Stimulated activated CD4-positive, alpha-beta T cell treated with anti-CD3 and anti-CD28 coated beads, Interleukin-1b, Interleukin-23, amount 100 ng/mL, for 48 hours (primary cell): ENCODE measurements at places on chromosomes 12 and 14.

DNA sequence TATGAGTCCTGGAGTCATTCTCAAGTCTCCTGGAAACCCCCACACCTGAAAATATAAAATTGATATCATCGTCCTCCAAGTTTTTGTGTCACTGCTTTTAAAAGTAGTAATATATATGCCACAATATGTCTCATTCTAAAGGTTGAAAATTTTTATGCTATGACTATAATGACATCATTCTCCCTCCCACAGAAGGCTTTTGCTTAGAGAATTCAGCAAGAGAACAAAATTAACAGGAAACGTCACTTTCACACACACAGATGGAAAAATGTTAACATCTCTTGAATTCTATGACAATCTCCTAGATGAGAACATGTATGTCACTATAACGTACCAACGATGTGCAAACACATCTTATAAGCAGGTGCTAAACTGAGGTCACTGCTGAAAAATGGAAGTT, 498.3 kb downstream of the FOXG1 start:
- no peak for DNase-seq

- DNase-seq: no peak
Observed at GRCh38 chr14:88194531-88194930, 128.5 kb downstream of the KCNK10 start.

DNA sequence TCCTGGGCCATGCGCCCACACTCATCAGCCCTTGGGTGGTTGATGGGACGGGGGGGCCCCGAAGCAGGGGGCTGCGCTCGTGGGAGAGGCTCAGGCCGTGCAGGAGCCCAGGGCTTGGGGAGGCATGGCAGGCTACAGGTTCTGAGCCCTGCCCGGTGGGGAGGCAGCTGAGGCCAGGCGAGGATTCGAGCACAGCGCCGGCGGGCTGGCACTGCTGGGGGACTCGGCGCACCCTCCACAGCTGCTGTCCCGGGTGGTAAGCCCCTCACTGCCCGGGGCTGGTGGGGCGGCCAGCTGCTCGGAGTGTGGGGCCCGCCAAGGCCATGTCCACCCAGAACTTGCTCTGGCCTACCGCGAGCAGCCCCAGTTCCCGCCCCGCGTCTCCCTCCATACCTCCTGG, 295.8 kb upstream of the SEL1L start:
- no peak for DNase-seq

GRCh38 chr12:6960593-6961277, 9.6 kb downstream of the PTPN6 start:
- DNase-seq: no peak

DNA sequence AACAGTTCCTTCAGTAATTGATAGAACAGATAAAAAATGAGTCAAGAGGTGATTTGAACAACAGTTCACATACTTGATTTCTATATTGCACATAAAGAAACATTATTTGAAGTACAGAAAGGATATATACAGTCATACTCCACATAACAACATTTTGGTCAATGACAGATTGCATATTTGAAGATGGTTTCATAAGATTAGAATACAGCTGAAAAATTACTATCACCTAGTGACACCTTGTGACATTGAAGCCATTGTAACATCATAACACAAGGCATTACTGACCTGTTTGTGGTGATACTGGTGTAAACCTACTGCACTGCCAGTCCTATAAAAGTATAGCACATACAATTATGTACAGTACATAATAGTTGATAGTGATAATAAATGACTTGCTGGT, 43.1 kb upstream of the ABCC9 start:
- DNase-seq: no peak

DNA sequence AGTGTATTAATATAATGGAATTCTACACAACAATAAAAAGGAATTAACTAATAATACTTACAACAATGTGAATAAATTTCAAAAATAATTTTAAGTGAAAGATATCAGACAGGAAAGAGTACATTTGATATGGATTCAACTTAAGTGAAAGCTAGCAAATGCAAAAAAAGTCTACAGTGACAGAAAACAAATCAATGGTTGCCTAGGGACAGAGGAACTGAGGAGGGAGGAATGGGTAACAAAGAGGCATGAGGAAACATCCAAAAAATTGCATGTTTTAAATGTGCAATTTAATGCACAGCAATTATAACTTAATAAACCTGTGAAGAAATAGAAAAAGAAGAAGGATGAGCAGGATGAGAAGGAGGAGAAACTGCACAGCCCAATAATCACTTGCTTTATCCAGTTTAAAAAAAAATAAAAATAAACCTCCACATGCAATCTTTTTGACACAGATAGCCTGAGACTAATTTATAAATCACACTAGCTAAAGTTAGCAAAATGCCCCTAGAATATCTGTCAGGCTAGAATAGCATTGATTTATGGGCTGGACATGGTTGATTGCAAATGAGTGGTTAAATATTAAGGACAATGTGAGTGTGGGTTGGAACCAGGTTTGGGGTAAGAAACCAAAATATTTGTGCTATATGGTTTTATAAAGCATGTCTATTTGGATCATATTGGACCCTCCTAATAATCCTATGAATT, 1089.1 kb downstream of the TRHDE start:
- DNase-seq: no peak

DNA sequence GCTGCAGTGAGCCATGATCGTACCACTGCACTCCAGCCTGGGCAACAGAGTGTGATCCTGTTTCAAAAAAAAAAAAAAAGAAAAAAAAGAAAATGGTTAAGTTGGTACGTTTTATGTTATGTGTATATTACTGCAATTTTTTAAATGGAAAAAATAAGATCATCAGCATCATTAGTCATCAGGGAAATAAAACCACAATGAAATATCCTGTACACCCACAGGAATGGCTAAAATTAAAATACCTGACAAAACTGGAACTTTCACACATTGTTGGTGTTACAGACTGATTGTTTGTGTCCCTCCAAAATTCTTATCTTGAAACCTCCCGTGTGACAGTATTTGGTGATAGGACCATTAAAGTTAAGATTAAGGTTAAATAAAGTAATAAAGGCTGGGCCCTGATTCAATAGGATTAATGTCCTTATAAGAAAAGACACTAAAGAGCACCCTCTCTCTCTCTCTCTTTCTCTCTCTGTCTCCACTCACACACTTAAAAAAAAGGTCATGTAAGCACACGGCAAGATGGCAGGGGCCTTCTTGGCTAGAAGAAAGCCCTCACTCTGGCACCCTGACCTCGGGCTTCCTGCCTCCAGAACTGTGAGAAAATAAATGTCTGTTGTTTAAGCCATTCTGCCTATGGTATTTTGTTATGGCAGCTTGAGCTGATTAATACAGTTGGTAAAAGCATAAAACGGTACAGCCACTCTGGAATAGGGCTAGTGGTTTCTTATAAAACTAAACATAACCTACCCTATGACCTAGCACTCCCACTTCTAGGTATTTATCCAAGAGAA, 48.3 kb upstream of the ZFP36L1 start:
- no peak for DNase-seq

GRCh38 chr12:108605000-108605689, 7.3 kb upstream of the TMEM119 start:
- DNase-seq: no peak

DNA sequence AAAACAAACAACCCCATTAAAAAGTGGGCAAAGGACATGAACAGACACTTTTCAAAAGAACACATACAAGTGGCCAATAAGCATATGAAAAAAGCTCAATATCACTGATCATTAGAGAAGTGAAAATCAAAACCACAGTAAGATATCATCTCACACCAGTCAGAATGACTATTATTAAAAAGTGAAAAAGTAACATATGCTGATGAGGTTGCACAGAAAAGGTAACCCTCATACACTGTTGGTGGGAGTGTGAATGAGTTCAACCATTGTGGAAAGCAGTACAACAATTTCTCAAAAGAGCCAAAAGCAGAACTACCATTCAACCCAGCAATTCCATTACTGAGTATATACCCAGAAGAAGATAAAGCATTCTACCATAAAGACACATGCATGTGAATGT, 18.2 kb downstream of the PDE6H start:
- no peak for DNase-seq

- no peak for DNase-seq
Observed at GRCh38 chr12:84136862-84137367, 775.7 kb downstream of the SLC6A15 start.

GRCh38 chr12:80154261-80154660, 54.9 kb downstream of the OTOGL start:
- no peak for DNase-seq

DNA sequence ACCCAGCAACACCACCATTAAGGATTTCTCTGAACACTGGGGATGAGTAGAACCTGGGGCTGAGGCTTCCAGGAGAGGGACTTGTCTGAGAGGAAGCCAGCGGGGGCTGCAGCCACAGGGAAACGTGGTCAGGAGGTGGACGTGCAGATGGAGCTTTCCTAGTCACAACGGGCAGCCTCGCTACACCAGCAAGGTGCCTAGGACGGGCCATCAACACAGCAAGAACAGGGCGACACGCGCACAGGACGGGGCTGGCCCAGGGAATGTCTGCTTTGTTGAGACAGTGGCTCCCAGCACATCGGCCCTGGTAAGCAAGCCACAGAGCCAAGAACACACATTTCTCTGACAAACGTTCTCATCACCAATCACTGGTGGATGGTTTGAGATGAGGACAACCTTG, 25.3 kb downstream of the ANKLE2 start:
- no peak for DNase-seq

- no peak for DNase-seq
Observed at GRCh38 chr12:75721796-75722195, 210.4 kb upstream of the KRR1 start.

DNA sequence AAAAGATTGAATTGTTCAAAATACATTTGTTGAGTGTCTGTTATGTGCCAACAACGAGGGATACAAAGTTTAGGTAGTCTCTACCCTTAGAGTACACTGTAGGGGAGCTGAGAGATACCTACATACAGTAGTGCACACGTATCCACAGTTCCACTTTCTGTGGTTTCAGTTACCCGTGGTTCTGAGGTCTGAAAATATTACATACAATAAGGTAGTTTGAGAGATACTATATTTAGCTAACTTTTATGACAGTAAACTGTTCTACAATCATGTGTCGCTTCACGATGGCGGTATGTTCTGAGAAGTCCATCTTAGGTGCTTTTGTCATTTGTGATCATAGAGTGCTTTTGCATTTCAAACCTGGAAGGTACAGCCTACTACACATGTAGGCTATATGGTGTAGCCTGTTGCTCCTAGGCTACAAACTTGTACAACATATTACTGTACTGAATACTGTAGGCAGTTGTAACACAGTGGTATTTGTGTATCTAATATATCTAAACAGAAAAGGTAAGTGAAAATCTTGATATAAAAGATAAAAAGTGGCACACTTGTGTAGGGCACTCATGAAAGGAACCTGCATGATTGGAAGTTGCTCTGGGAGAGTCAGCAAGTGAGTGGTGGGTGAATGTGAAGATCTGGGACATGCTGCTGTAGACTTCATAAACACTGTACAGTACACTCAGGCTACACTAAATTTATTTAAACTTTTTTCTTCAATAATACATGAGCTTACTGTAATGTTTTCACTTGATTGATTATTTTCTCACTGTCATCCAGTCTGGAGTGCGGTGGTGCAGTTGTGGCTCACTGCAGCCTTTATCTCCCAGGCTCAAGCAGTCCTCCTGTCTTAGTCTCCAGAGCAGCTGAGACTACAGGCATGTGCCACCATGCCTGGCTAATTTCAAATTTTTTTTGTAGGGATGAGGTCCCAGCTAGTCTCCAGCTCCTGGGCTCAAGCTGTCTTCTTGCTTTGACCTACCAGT, 4.0 kb downstream of the CPSF6 start:
- no peak for DNase-seq

- no peak for DNase-seq
Observed at GRCh38 chr12:110373962-110374611, 29.4 kb downstream of the ANAPC7 start.

DNA sequence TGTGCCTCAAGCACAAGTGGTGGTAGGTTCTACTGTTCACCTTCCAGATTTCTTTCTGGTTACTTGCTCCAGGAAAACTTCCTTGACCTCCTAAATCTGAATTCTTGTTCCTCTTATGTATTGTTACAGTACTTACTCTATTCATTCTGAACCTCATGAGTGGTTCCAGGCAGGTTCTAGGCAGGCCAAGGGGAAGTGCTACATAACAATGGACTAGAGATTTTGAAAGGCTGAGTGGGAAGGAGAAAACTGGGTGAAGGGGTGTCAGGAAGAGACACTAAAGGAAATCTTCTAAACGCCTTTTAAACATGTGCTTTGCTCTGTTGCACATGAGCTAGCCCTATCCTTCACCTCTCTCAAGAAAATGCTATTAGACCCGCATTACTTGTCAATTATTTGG, 1.6 kb downstream of the YARS2 start:
- no peak for DNase-seq

- DNase-seq: no peak
Observed at GRCh38 chr14:92259613-92260357, 63.2 kb upstream of the SLC24A4 start.

GRCh38 chr14:61125041-61125866, 144.2 kb downstream of the SLC38A6 start:
- no peak for DNase-seq

GRCh38 chr12:9910716-9911421, 21.3 kb downstream of the CLEC2A start:
- no peak for DNase-seq

GRCh38 chr12:27472604-27473003, 26.1 kb downstream of the SMCO2 start:
- DNase-seq: no peak

GRCh38 chr14:61482348-61483206, 161.2 kb downstream of the PRKCH start:
- no peak for DNase-seq

DNA sequence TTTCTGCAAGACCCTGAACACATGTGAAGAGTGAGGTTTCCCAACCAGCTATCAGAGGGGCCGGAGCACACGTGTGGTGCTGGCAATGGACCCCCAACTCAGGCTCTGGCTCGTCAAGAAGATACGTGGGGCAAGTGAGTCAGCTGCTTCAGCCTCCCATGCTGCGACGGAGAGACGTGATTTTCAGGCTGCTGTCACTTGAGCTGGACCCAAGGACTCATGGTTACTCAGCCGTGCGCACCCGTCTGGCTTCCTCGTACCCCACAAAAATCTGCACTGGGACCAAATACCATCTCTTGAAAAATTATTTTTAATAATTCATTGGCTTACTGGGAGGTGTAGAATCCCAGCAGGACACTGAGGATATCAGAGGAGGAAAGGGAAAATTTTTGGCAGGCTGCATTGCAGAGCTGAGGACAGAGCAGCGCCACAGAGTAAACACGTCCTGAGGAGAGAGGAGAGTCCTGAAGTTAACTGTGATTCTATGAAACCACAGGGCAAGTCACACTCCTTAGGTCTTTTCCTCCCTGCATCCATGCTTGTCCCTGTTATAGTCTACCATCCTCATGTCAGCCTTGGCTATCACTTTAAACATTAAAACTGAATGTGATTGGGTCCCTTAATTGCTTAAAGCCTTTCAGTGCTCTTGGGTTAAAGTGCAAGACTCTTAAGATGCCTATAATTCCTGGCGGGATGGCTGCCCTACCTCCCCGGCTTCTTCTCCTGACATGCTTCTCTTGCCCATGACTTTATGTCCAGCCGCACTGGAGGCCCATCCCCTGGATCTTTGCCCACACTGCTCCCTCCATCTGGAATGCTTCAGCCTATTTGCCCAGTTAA, 95.3 kb upstream of the SLC35F4 start:
- DNase-seq: no peak
